ENCODE measurements at places on chromosomes 6 and 20.
A peak's percentile ranks its signal among the peaks of the same experiment; 100 is the strongest.

DNA sequence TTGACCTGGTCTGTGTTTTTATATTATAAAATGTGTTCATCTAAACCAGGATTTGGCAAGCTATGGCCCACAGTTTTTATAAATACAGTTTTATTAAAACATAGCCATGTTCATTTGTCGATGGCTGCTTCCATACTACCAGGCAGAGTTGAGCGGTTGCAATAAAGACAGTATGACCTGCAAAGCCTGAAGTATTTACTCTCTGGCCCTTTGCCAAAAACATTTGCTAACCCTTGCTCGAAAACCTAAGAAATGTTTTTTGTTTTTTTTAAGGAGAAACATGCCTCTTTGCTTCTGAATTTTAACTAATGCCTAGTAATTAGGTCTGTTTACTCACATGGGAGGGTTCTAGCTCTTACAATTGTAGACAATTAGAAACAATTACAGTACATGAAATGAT lies 67.4 kb upstream of the SMIM28 start:
- no peak for DNase-seq

- no peak for DNase-seq
Measured at GRCh38 chr6:34059914-34060313, 86.0 kb downstream of the GRM4 start.

DNA sequence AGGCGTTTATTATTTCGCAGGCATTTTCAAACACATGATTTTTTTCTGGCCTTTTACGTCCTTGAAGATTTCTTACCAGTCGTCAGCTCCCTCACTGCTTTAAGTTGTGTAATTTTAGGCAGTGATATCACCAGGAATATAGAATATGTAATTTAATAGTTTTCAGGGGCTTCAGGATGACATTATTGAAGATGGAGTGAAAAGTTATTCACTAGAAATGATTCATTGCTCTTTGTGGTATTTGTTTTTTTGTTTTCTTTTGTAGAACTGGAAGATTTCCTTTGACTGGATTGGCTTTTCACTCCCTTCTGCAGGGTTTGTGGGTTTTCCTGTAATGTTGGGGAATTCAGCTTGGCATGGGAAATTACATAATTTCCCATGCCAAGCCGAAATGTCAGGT lies 2.0 kb downstream of the LRRC1 start:
- DNase-seq, result no peak

- DNase-seq, result no peak
Measured at GRCh38 chr6:105881608-105882007, 204.5 kb upstream of the PRDM1 start.

GRCh38 chr20:40958598-40958997 lies 70.0 kb upstream of the TOP1 start:
- DNase-seq, result no peak

DNA sequence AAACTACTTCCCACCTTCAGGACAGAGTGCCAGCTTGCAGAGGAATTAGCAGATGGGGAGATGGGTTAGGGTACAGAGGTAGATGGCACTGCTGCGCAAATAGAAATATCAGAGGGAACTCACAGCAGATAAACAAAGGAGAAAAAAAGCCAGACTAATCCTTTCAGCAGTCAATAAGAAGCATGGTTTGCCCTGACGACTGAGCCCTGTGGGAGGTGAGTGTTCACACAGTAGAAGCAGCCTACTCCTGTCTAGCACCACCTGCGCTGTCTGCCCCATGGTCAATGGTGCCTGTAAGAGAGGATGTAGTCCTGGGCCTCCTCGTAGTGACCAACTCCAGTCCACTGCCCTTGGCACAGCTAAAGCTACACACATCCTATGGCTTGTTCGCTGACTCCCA lies 174.1 kb downstream of the IBTK start:
- no peak for DNase-seq

GRCh38 chr6:6676910-6677441 lies 88.5 kb downstream of the LY86 start:
- peak; percentile 62 for DNase-seq

- DNase-seq, result no peak
Measured at GRCh38 chr6:138307816-138308730, 69.6 kb upstream of the SMIM28 start.

GRCh38 chr20:18567739-18568091 lies 483 bp downstream of the SMIM26 start:
- DNase-seq, result no peak

- DNase-seq, result no peak
Measured at GRCh38 chr6:11970114-11970513, 42.0 kb upstream of the HIVEP1 start.

- no peak for DNase-seq
Measured at GRCh38 chr6:155260686-155261085, 3.1 kb upstream of the CLDN20 start.

GRCh38 chr6:46486181-46486580 lies 5.1 kb downstream of the RCAN2 start:
- DNase-seq, result no peak

- DNase-seq, result no peak
Measured at GRCh38 chr20:2820084-2820895, 4.1 kb downstream of the TMEM239 start.

DNA sequence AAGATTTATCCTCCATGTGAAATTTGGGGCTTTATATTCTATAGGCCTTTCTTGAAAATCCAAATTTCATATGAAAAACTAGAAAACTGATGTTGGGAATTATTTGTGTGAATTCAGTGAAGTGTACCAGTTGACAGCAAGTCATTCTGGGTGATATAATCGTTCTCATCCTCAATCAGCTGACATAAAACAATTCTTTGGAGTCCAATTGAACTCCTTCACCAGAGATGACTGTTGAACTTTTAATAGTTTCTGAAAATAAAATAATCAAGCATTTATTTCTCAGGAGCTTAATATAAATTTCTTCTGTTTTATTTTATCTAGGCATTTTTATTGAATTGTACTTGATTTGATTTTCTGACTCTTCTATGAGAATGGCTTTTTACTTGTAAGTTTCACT lies 92.6 kb downstream of the ADGRB3 start:
- no peak for DNase-seq

DNA sequence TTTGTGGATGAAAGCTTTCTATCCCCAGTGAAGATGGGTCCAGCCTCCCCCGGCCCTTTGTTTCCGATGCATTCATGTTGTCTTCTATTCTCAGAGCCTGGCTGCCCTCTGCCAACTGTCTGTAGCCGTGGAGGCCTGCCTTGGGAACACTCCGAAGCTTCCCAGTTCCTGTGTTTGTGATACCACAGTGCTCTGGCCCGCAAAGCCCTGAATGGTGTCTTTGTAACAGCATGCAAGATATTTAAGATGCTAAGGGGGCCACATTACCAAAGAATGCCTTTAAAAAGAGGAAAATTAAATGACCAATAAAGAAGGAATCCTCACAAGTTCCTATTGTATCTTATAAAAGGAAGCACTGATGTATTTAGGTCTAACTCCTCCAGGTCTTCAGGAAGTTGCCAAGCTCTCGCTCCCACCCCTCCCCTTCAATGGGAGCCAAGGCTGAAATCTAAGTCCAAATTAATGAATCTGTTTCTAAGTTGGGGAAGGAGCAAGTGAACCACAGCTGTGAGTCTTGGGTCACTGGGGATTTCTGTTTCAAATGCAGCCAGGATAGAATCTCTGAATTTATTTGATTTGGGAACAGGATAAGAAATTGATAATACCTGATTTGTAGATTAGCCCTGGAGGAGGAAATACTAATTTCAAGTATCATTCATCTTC lies 596.1 kb downstream of the QKI start:
- DNase-seq, result no peak

GRCh38 chr6:71707059-71707458 lies 179.3 kb upstream of the RIMS1 start:
- no peak for DNase-seq

GRCh38 chr6:4806337-4806725 lies 30.1 kb downstream of the CDYL start:
- no peak for DNase-seq

Data from activated naive CD4-positive, alpha-beta T cell (primary cell).